ENCODE measurements at places on chromosomes 1 and 21.

DNA sequence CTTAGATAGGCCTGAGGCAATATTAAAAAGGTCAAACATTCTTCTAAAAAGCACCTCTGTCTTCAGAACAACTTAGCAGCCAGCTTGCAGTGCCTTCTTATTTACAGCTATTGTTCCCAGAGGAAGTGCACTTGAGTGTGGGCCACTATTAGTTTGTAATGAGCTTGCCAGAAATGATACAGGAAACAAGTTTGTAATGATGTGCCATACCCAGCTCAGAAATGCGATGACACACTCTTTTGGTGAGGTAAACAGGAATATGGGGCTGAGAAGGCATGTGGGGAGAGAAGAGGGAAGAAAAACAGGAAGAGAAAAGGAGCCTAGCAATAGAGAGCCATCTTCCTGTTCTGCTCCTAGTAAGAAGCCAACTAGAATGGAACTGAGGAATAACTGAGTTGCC, 295.4 kb downstream of the AGBL4 start:
- no peak for DNase-seq

GRCh38 chr1:242081446-242081845, 82.5 kb upstream of the MAP1LC3C start:
- DNase-seq: no peak

- no peak for DNase-seq
These were observed 119.1 kb downstream of the RGS7 start for GRCh38 chr1:241237873-241238272.

GRCh38 chr1:175742790-175743459, 470 bp downstream of the TNR start:
- DNase-seq: no peak

- peak; percentile 36 for DNase-seq
These were observed 898 bp upstream of the TMEM200B start for GRCh38 chr1:29124366-29125236.

GRCh38 chr1:108512239-108513043, 47.5 kb upstream of the EEIG2 start:
- DNase-seq: no peak

DNA sequence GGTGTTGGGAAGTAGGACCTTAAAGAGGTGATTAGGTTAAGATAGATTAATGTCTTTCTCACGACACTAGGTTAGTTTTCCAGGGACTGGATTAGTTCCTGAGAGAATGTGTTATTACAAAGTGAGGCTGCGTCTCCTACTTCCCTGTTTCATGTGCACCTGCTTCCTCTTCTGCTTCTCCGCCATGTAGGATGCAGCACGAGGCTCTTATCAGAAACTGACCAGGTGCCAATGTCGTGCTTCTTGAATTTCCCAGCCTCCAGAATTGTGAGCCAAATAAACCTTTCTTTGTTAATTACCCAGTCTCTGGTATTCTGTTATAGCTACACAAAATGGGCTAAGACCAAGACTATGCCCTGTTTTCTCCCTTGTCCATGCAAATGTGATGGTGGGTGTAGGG, 152.2 kb upstream of the LMO4 start:
- no peak for DNase-seq

DNA sequence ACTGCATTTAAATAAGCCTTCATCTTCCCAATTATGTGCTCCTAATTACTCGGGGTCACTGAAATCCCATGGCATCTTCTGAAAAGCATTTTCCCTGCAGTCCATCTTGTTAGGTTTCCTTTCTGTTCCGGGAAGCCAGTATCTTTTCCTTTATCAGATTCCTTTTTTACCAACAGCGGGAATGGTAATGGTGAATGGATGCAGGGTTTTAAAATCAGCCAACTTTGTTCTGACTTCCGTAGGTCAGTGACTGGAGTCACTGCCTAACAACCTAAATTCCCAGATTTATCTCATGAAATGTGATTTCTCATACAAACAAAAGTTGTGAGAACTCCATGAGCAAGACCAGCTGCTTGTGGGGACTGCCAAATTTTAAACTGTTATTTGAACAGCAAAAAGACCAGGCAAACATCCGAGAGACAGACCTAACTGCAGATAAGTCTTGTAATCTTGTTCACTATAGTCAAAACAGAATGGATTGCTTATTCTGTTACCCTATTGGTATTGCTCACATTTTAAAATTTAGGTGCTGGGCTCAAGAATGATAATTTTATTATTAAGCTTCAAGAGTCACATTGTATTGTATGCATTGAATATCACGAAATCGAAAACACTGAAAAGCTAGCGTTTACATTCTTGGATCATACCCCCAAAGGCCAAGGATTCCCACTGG, 1.2 kb upstream of the RWDD3 start:
- DNase-seq: no peak

DNA sequence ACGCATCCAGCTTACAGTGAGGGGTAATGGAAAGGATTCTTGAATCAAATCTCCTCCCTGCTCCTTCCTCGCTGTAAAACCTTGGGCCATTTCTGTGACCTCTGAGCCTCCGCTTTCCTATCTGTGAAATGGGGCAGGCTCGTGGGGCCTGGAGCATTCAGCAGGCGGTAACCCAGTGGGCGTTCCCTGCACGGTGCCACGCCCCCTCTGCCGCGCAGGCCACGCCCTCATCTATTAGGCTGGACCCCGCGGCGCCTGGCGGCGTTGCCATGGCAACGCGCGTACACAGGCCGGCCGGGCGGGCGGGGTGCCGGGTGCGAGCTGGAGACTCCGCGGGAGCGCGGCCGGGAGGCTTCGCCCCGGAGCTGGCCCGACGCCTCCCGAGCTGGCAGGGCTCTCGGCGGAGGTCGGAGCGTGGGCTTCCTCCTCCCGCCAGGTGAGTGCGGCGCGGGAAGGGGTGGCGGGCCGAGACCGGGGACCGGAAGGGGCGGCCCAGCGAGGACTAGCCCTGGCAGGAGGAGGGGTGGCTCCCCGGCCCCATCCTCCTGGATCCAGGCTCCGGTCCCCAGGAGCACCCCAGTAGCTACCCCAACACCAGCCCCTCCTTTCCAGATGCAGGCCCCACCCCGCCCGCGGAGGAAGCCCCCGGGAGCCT, at the start of gene FHAD1:
FHAD1 (plus strand) TSS at position 264 of the 655 bp plus-strand sequence. CDS start 4,562 bp downstream, outside the sequence.
- DNase-seq: peak; percentile 13

GRCh38 chr21:44579833-44580144, 615 bp downstream of the KRTAP10-5 start:
- DNase-seq: no peak

- DNase-seq: no peak
These were observed 13.8 kb downstream of the RASSF5 start for GRCh38 chr1:206521127-206521526.

- no peak for DNase-seq
These were observed 98.1 kb downstream of the ADSS2 start for GRCh38 chr1:244353551-244354091.

DNA sequence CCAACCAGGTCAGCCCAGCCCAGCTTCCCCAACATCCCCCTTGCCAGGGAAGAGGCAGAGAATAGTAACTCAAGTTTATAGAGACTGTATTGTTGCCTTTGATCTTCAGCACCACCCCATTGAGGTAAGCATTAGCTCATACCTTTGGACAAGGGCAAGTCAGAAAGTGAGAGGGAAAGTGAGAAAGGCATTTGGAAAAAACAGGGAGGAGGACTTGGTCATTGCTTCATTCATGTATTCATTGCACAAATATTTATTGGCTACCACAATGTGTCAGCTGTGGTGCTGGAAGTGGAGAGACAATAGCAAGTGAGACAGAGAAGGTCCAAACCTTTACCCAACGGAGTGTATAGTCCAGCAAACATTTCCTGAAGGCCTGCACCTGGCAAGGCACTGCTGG, 561.2 kb downstream of the KIF26B start:
- no peak for DNase-seq

DNA sequence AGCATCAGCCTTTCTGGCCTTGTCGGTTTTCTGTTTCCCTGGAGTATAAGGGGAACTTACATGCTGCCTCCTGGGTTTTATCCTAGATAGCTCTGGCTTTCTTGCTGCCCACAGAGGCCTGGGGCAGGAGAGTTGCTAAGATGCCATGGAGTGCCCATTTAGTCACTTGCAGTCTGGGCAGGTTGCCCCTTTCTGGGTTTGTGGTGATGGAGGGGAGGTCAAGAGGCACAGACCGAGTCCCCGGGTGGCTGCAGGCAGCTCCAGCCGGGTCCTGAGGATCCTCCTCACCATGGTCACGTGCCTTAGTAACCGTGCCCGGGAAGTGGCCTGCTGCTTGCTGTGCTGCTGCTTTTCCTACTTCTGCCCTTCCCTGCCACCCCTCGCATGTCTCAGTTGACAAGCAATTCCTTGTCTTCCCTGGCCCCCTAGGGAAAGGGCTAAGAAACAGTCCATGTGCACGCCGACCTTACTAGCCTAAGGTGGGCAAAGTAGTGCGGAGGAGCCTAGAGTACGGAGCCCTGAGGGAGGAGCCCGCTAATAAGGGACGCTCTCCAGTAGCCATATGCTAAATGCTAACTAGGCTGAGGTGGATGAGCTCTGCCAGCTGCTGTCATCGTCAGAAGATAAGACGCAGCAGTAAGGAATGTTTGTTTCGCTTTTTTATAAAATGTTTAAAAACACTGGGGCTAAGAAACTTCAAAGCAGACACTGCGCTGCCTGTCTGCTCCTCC, 34.8 kb downstream of the CLCA1 start:
- DNase-seq: no peak

DNA sequence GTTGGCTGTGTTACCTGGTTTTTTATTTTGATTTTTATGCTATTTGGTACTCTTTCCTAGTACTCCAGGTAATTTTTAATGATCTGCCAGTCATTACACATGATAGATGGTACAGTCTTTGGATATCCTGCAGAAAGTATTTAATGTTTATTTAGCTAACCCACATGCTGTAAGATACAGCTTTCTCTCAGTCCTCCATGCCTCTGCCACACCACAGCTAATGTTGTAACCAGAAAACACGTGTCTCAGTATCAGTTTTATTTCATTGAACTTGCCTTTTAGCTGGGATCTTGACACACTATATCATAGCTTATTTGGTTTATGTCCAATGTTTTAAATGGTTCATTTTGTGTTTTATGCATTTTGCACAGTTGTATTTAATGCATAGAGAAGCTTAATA, 1648.4 kb downstream of the KCNT2 start:
- no peak for DNase-seq

- no peak for DNase-seq
These were observed 90.5 kb upstream of the JUN start for GRCh38 chr1:58874342-58874741.

DNA sequence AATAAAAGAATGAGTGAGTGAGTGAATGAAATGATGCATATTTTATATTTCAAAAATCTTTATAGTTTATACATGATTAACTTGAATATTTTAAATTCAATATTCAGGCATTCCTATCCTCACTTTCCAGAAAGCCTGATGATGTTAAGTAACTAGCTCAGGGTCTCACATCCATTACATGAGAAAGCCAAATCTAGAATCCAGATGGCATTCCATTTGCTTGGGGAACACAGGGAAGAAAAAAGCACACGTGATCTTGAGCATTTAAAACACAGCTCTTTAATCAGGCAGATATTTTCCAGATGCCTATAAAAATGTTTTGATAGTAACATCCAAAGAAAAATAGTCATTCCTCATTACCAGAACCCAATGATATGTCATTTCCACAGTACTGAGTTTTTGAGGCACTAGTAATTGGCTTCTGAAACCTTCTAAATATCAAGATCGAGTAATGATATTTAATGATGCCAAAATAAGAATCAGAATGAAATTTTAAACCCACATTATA, 291.9 kb downstream of the DSCAM start:
- no peak for DNase-seq

DNA sequence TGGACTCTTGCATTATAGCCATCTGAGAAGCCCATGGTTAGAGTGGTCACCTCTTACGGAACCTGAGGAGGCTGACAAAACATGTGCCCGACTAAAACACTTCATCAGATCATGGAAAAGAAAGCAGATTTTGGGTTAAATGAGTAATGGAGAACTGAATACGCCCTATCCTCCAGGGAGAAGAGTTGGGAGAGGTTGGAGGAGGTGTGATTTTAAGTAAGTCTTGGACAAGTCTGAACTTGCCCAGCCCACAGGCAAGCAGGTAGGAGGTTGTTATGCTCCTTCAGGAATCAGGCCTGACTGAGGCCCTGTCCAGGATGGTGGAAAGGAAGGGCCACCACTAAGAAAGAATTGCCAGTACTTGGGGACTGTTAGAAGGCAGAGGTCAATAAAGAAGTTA, 255.8 kb downstream of the TGFB2 start:
- no peak for DNase-seq

GRCh38 chr1:229230140-229230892, 40.6 kb upstream of the RAB4A start:
- no peak for DNase-seq

GRCh38 chr1:67372136-67372535, 58.1 kb downstream of the SERBP1 start:
- no peak for DNase-seq

DNA sequence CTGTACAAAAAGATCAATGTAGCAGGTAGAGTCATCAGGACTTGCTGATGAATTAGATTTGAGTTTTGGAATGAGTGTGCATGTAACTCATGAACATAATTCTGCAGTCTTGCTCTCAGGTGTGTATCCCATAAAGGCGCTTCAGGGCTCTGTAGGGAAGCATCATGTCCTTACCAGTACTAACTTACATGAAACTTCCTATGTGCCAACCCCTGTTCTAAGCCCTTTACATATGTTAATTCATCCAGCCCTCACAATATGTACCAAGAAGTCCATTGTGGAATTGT, 2.1 kb upstream of the FCRLB start:
- DNase-seq: no peak

GRCh38 chr1:6743189-6744101, 41.8 kb upstream of the CAMTA1 start:
- DNase-seq: no peak

- DNase-seq: no peak
These were observed 848 bp upstream of the PYHIN1 start for GRCh38 chr1:158930504-158930903.

- DNase-seq: no peak
These were observed 36.3 kb upstream of the ERG start for GRCh38 chr21:38534591-38534990.

- DNase-seq: no peak
These were observed 321.7 kb downstream of the HHAT start for GRCh38 chr1:210650403-210650802.

DNA sequence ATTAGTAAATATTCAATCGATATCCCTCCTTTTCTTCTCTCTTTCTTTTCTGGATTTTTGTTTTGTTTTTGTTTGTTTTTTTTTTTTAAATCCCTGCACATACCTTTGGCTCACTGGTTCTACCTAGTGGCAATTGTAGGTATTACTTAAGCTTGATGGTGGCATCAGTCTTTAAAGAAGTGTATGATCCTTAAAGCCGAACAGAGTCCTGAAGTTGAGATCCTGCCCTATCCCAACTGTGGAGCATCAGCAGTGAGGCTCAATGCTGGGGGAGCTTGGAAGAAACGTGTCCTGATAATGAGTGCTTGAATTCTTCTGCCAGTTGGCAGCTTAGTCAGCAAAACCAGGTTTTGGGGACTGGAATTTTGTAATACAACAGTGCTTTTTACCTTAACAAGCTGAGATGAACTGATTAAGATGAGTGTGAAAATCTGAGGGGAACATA, 60.8 kb downstream of the FASLG start:
- no peak for DNase-seq

- no peak for DNase-seq
These were observed 73.5 kb downstream of the RPS6KC1 start for GRCh38 chr1:213124590-213124989.

All from stimulated activated CD4-positive, alpha-beta T cell treated with anti-CD3 and anti-CD28 coated beads, Interleukin-15, amount 100 ng/mL, for 1 hour (primary cell).